Kidney (tissue), 22 donors: ENCODE measurements at places on chromosomes 7 and 10.

GRCh38 chr7:95157381-95157780 lies 167.0 kb downstream of the PON1 start:
- DNase-seq: no peak

DNA sequence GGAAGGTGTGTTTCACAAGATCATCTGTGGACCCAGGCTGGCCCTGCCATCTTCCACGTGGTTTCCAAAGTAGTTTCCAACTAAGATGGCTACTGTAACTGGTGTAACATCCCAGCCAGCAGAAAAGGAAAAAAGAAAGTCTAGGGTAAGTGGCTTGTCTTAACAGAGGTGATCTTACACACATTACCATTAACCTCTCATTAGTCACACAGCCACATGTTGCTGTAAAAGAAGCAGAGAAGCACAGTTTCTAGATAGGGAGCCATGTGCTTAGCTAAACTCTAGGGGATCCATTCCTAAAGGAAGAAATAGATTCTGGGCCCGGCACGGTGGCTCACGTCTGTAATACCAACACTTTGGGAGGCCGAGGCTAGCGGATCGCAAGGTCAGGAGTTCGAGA lies 54.3 kb downstream of the ZNF438 start:
- no peak for DNase-seq

DNA sequence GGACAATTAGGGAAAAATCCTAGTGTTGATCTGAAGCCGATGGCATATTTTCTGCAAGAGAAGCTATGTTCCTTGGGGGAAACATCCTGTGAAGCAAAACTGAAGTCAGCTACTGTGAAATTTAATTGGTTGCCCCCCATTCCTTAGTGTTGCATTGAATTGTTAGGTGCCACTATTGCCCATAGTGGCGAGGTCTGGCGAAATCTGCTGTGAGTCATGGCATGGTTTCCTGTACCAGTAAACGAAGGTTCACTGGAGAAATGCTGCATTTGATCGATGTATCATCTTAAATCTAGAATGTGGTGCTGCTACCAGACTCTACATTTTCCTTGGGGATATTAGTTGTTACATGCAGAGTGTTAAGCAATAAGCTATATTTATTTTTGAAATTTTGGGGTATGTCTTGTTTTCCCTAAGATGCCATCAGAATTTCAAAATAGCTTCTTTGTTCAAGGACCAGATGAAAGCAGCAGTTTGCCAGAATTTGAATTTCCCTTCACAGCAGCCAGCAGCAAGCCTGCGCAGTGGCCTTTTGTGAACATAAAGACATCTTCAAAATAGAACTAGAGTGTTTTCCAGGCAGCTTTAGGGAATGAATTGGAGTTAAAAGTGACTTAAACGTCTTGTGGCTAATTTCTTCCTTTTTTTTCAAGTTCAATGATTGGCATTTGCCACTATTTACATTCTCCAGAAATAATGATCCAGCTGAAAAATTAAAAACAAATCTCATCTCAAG lies 348.6 kb upstream of the COBL start:
- DNase-seq: no peak

DNA sequence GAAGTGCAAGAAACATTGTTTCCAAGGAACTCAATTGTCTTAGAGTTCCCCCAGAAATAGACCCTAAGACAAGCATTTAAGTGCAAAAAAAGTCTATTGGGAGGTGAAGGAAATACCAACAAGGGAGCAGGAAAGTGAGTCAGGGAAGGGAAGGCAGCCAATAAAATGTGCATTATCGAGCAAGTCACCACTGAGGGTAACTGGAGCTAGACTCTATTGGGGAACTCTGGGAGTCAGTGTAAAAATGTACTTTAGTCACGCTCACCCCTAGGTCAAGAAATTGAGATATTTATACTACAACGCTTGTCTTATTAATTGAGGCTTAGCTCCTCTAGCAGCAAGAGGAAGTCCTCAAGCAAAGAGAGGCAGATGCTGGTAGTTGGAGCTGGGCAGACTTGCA lies 137.7 kb downstream of the RTKN2 start:
- DNase-seq: no peak

- DNase-seq: no peak
Measured at GRCh38 chr7:130912862-130913638, 179.0 kb upstream of the KLF14 start.
